ENCODE measurements at places on chromosomes 5 and 9.

DNA sequence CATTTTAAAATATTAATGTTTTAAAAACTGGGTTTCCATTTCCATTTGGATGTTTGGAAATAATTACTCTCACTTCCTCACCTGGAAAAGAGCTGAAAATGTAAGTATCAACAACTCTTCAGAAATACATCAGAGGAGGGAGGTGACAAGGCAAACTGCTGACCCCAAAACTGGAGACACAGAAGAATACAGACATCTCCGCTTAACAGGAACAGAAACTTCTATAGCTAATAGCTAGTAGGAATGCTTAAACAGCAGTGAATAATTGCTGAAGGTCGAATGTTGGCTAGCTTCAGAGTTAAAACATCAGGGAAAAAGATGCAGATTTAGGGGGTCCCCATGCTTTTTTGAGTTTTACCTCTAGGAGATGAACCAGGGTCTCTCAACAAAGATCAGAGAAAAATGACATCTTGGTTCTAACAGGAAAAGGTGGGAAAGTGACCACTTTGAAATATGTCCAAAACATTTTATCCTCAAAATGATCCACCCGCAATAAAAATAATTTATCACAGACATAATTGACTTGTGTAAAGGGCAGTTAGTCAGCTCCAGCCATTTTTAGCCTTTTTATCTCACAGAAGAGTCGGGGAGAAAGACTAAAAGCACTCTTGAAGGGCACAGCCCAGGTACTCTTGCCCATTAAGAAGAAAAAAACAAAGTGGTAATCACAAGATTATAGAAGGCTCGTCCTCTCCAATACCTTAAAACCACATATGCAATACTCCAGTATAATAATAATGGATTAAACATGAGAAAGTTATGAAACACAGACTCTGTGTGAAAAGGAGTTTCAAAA, 1474.9 kb downstream of the EFNA5 start:
- DNase-seq = no peak

DNA sequence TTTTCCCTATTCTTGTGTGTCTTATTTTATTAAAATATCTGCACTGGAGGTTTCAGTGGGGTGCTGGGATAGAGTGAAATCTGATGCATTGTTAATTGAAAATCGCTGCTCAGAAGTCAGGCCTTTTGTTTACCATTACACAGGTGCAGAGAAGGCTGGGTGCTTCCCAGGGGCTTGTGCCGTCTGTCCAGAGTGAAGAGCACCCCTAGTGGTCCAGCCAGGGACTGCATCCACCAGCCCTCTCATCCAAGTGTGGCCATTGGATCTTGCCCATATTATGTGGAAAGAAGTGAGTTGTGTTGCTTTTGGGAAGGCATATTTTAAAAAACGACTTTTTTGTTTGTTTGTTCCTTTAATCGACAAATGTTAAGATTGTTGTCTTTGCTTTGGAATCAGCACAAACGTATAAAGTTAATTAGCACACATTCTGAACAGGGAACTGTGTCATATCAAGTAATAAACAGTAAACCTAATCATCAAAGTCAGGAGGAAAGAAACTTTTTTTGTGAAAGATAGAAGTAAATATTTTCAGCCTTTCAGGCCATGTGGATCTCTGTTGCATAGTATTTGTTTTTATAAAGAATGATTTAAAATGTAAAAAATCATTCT, 315.6 kb downstream of the MTRR start:
- peak; percentile 73 for DNase-seq

GRCh38 chr5:75048457-75048953, 3.9 kb downstream of the GCNT4 start:
- DNase-seq = no peak

DNA sequence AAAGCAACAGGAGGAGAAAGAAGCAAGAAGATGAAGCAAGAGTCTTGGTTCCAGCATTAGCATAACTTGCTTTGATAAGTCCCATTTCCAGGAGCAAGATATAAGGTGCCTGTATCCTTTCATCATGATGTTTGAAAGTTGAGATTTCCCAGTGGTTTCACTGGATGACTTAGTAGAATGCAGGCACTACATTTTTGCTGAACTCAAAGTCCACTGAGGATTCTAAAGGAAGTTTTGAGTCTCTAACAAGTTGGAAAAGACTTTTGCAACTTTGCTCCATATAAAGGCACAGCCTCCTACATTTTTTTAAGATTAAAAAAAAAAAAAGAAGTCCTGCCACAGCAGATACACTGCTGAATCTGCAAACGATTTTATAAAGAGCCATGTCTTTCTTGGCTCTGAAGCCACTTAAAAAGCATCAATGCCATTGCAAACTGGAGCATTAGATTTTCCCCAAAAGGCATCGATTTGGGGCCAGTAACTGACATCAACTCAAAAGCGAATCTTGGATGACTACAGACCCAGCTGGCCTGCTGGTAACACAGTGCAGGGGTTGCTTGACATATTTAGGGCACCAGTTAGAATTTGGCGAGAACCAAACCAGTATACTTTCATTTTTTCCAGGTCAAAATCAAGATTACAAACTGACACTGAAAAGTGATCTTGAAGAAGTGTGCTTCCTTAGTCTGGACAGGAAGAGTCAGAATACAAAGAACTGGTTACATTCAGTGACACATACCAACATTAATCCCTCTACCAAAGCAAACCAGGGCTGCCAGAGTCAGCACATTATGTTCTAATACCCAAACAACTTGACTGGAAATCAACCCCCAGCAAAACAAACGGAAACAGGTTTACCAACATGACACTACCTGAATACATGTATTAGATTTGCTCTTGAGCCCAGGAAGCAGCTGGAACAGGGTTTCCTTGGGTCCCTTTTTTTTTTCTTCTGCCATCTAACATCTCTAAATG, 39.1 kb upstream of the KCNV2 start:
- DNase-seq = peak; percentile 27

- DNase-seq = no peak
Measured at GRCh38 chr9:135018306-135018915, 69.1 kb upstream of the OLFM1 start.

- DNase-seq = no peak
Measured at GRCh38 chr9:2496169-2496568, 125.4 kb upstream of the VLDLR start.

- no peak for DNase-seq
Measured at GRCh38 chr5:133383580-133383939, 228.8 kb downstream of the FSTL4 start.

Data from NCI-H2081 (cell line).